DMS53 (cell line): ENCODE measurements at places on chromosomes 13 and 19.

GRCh38 chr19:30783212-30783611 is 411.0 kb downstream of the ZNF536 start:
- DNase-seq = no peak

- peak; percentile 57 for DNase-seq
These were observed 760 bp downstream of the ZNF91 start for GRCh38 chr19:23394511-23394910.

GRCh38 chr13:31138515-31138914 is 23.2 kb downstream of the HSPH1 start:
- DNase-seq = no peak

- DNase-seq = peak; percentile 23
These were observed 26.9 kb upstream of the CYP2A7 start for GRCh38 chr19:40908976-40909375.

- no peak for DNase-seq
These were observed 4.7 kb downstream of the CDC34 start for GRCh38 chr19:536031-536880.

DNA sequence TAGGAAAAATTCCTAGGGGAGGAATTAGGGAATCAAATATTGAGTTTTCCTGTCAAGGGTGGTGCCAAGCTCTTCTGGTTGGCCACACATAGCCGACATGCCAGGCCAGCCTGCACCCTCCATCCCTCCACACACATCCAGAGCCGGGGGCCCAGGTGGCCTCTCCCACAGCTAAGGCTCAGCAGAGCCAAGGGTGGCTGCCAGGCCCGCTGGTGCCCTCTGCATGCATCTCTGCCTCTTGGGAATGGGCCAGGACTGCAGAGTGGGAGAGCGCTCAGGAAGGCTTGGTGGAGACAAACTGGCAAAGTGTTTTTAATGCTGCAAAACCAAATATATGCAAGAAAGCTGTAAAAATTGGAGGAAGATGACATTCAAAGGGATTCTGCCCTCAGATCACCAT is 42.7 kb upstream of the GAS6 start:
- no peak for DNase-seq

DNA sequence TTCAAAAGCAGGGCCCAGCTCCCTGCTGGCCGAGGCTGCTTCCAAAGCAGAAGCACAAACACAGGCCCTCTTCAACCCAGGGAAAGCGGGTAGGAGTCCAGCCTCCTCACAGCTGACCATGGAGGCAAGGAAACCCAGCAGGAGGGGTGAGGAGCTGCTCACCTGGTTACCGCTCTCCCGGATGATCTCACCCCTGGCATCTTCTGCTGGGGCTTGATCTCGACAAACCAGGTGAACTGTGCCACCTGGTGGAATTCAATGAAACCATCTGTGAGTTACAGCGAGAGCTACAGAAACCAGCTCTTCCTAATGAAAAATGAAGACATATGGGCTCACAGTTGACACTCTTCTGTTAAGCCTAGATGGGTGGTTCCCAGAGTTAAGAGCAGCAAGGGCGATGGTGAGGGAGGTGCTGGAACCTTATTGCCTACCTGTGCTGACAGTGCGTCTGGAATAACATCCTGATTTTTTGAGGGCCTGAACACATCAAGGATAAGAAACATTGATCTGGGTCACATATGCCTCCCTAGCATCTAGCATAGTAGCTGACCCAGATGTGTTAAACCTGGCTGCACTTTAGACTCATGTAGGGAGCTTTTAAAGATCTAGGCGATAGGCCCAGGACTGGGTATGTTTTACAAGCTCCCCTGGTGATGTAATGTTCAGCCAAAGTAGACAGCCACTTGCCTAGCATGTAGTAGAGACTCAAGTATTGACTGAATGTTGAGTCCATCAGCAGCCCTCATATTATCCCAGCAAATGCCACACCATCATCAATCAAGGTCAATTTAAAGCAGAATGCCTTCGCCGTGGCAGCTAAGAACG is 6.1 kb downstream of the DHRS12 start:
- peak; percentile 96 for DNase-seq

DNA sequence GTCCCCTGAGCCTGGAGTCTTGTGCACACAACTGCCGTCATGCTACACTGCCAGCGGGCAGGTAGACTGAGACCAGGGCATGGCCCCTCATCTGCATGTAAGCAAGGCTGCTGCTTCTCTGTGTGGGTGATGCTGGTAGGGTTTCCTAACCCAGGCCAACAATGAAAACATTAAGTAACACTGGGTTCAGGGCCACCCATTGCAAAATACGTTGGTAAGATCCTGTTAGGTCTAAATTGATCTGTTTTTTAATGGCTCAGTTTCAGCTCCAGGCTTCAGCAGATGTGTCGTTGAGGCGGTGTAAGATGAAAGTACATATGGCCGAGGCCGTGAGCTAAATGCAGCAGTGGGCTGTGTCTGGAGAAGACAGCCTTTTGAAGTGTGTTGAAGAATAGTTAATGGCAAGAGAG is 383.4 kb downstream of the IRS2 start:
- DNase-seq = no peak

GRCh38 chr13:42875475-42876269 is 94.3 kb downstream of the FAM216B start:
- no peak for DNase-seq

- no peak for DNase-seq
These were observed 257.5 kb downstream of the MZT1 start for GRCh38 chr13:72469906-72470305.

DNA sequence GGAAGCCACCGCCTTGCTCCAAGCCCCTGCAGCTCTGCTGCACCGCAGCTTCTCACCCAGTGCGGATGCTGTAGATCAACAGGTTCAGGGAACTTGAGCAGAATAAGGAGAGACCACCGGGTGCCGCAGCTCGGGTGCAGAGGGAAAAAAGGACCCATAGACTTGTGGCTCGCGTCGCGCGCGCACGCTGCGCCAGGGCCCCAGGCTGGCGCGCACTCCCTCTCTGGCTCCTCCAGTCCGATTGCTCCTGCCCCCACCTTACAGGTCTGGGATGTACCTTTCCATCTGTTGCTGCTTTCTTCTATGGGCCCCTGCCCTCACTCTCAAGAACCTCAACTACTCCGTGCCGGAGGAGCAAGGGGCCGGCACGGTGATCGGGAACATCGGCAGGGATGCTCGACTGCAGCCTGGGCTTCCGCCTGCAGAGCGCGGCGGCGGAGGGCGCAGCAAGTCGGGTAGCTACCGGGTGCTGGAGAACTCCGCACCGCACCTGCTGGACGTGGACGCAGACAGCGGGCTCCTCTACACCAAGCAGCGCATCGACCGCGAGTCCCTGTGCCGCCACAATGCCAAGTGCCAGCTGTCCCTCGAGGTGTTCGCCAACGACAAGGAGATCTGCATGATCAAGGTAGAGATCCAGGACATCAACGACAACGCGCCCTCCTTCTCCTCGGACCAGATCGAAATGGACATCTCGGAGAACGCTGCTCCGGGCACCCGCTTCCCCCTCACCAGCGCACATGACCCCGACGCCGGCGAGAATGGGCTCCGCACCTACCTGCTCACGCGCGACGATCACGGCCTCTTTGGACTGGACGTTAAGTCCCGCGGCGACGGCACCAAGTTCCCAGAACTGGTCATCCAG is 964 bp downstream of the PCDH17 start:
- DNase-seq = no peak

GRCh38 chr13:89115307-89115706 is 1444.1 kb downstream of the SLITRK5 start:
- DNase-seq = no peak

DNA sequence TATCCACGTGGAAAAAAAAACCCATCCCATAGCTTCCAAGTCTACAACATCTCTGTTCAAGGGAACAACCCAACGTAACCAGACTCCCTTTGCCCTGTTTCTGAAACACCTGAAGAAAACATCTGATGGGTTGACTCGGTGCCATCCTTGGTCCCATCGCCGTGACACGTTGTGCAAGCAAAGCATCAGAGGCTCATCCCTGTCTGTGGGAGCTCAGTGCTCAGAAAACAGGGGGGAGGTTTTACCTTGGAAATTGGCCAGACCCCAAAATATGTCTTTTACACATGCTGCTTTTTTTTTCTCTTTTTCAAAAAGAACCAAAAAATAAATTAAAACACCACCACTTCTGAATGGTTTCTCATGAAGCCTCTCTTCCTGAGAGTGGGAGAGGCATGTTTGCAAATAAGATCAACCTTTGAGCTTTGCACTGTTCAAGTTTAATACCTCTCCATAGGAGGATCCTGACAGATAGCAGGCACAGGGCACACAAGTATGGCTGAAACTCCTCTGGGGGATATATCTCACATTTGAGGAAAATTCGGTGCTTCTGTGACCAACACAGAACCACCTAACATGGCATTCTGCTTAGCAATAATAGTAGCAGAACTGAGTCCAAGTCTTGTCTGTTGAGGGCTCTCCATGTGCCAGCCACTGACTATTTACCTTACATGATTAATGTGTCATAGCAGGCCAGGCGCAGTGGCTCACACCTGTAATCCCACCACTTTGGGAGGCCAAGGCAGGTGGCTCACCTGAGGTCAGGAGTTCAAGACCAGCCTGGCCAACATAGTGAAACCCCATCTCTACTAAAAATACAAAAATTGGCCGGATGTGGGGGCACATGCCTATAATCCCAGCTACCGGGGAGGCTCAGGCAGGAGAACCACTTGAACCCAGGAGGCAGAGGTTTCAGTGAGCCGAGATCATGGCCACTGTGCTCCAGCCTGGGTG is 7.0 kb upstream of the PVR start:
- no peak for DNase-seq

DNA sequence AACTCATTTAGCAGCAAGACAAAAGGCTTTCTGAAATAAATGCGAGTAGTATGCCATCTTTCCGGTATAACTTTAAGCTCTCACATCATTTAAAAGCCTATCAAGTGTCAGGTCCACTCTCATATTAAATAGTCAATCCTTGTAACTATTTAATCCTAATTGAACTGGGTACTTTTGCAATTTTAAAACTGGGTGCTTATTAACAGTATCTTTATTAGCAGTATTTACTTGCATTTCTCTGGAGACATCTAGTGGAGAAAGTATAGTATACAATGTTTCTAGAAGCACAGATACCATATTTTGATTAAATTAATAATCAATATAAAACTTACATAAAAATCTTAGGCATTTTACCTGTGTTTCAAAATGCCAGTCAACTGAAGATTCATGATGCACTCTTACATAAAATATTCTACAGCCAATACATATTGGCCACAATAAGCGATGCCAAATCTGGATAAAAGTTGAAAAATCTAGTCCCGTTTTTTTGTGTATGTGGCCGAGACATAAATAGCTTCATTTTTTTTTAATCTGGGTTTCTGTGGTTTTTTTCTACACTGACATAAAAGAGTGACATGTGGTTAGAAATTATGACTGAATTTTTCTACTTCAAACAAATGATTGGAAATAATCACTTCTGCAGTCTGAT is 4.3 kb upstream of the POSTN start:
- DNase-seq = peak; percentile 60

DNA sequence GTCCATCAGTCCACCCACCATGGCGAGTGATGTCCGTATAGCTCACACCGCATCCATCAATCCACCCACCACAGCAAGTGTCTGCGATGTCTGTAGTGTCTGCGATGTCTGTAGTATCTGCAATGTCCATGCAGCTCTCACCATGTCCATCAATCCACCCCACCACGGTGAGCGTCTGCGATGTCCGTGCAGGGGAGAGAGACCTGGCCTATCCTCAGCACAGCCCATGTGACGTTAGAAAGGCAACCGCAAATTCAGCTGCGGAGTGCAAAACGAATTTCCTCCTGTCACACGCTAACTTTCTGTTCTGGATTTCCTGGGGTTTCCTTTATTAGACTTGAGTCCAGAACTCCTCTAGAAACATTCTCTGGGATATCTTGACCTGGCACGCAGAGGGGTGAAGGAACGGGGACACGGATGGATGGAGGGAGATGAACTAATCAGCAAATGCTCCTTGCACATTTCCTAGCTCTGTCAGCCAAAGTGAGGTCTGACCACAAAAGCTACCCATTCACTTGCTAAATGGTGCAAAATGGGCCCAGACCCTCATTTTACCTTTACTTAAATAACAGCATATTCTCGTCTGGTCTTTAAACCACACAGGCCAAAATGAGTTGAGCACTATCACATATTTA is 18.3 kb downstream of the RASA3 start:
- no peak for DNase-seq

- DNase-seq = peak; percentile 98
These were observed 534 bp upstream of the HPN start for GRCh38 chr19:35040826-35041547.

GRCh38 chr13:51978796-51979556 is 32.3 kb downstream of the ATP7B start:
- DNase-seq = no peak

DNA sequence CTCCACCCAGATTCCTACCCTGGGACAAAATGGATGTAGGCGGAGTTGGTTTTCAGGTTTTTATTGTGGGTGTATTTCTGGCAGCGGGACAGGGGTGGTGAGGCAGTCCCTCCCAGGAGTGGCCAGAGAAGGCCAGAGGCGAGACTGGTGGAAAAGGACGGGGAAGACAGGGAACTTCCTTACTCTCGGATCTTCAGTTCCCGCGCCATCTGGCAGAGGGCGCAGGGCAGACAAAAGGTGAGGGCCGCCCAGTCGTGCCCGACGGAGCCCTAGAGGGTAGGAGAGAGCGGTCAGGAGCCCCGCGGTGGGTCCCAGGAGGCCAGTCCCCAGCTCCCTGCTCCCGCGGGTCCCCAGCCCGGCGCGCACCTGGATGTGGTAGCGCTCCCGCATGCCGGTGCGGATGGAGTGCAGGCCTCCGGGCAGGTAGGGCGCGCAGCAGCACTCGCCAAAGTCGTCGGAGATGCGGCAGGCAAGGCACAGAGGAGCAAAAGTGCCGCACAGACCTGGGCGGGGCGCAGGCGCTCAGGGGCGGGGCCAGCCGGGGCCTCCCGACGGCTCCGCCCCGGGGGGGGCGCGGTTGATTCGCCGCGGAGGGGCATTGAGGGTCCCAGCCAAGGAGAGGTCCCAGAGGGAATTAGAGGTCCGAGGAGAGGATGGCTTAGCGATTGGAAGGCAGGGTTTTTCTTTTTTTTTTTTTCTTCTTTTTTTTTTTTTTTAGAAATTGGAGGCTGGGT is 3.0 kb downstream of the CNFN start:
- DNase-seq = peak; percentile 94

DNA sequence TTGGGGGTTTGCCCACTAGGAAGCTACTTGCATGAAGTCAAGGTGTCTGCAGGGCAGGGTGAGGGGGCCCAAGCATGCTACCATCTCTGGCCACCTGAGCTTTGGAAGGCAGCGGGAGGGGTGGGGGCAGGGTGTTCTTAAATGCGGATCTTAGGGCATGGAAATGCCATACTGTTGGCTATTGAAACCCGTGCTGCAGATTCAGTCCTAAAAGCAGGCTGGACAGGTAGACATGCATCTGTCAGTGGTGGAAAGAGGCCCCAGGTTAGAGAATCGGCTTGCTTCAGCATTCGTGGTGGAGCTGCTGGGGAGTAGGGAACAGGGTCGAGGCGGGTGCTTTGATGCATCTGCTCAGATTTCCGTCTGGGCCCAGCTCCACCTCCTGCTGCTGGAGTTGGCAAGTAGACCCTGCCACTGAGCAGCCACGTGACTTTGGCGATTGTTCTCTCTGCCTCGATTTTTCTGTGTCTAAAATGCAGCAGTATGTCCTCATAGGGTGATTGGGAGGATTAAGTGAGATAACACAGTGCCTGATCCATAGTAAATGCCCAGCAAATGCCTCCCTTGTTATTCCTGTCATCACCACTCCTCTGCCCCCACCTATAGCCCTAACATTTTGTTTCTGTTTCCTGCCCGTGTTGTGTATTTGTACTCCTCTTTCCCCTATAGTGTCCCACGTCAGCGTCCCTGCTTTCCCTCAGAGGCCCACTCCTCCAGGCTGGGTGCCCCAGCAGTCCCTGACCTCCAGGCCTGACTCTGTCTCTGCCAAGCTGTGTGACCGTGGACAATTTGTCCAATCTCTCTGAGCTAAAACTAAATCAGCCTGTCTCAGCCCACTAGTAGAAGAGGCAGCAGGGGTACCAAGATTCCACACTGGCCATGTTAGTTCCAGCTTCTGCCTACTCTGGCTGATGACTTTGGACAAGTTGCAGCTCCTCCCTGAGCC is 5.8 kb downstream of the PPP1R37 start:
- DNase-seq = no peak
